ENCODE measurements at places on chromosomes 4 and X.

GRCh38 chr4:10164877-10165283 is 48.3 kb upstream of the WDR1 start:
- no peak for DNase-seq

GRCh38 chr4:183399126-183399522 is 45.3 kb upstream of the CDKN2AIP start:
- no peak for DNase-seq

GRCh38 chr4:8345946-8346814 is 76.6 kb downstream of the HTRA3 start:
- peak; percentile 46 for DNase-seq

DNA sequence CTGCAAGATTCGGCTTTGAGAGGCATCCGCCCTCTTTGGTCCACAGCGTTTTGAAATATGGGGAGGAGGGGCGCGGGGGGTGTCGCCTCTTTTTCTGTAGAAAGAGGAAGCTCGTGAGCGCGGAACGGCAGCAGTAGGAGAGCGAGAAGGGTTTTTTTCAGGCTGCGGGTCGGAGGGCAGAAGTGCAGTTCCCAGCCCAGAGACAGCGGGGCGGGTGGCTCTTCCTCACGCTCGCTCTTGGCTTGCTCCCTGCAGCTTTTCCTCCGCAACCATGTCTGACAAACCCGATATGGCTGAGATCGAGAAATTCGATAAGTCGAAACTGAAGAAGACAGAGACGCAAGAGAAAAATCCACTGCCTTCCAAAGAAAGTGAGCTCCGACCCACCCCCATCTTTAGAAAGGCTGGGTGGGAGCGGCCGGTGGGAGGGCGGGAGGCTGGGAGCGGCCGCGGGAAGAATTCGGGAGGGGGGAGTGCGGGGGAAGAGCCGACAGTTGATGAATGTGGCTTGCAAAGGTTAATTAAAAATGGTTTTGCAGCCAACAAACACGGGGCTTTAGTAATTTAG is 1.2 kb downstream of the TMSB4X start:
- peak; percentile 77 for DNase-seq

DNA sequence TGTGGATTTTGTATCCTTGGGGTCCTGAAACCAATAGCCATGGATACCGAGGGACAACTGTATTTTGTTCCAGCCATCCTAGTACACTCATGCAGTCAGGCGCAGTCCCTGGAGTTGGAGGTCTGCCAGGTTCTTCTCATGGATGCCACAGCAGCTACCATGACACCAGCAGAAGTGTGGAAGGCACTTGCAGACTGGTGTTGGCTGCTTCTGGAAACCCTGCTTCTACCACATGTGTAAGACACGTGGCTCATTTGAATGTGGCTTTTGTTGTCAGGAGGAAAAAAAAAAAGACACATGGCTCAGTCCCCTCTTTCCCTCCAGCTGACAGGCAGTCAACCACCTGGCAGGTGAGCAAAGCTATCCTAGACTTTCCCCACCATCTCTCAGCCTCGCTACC is 19.4 kb downstream of the DRD5 start:
- DNase-seq: no peak

GRCh38 chr4:141283152-141283551 is 62.5 kb downstream of the ZNF330 start:
- no peak for DNase-seq

- DNase-seq: no peak
Observed at GRCh38 chr4:41532882-41533281, 5.1 kb upstream of the LIMCH1 start.

DNA sequence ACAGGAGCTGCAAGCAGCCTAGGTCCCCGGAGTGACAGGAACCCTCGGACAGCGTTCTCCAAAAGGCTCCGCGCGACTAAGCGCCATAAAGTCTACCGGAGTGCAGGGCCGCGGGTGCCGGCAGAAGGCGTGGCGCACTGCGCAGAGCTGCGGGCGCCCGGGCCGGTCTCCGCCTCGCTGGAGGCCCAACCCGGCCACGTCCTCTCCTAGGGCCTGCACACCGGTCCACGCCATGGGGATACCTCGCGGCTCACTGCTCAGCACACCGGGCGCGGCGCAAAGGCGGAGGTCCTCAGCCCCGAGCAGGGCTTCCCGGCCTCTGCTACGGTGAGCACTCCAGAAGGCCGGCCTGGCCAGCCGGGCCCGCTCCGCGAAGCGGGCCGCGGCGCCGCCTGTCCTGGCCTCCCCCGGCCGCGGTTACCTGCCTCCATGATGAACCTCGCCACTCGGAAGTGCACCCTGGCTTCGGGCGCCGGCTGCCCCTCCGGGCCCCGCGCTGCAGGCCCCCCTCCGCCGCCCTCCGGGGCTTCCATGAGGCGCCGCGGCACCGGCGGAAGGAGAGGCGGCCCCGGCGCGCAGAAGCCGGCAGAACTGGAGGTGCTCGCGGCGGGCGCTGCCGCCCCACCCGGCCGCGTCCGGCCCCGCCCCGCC is at the start of gene CCNQ:
Gene CCNQ, minus strand, starts transcription at position 599 of the 651 bp plus-strand sequence. Its CDS starts 66 bp downstream, at position 533.
- DNase-seq: peak; percentile 74

GRCh38 chr4:139629436-139630125 is 36.0 kb upstream of the MGST2 start:
- no peak for DNase-seq

GRCh38 chrX:122941806-122942205 is 242.3 kb upstream of the GRIA3 start:
- DNase-seq: no peak

GRCh38 chrX:13401724-13402123 is 81.9 kb upstream of the ATXN3L start:
- no peak for DNase-seq

GRCh38 chrX:45323387-45323786 is 122.7 kb upstream of the DIPK2B start:
- DNase-seq: no peak

GRCh38 chrX:39750256-39750790 is 347.4 kb downstream of the BCOR start:
- DNase-seq: no peak

GRCh38 chrX:83008415-83008814 is 499.7 kb upstream of the POU3F4 start:
- no peak for DNase-seq

GRCh38 chr4:1330761-1331590 is 16.0 kb upstream of the UVSSA start:
- peak; percentile 85 for DNase-seq

DNA sequence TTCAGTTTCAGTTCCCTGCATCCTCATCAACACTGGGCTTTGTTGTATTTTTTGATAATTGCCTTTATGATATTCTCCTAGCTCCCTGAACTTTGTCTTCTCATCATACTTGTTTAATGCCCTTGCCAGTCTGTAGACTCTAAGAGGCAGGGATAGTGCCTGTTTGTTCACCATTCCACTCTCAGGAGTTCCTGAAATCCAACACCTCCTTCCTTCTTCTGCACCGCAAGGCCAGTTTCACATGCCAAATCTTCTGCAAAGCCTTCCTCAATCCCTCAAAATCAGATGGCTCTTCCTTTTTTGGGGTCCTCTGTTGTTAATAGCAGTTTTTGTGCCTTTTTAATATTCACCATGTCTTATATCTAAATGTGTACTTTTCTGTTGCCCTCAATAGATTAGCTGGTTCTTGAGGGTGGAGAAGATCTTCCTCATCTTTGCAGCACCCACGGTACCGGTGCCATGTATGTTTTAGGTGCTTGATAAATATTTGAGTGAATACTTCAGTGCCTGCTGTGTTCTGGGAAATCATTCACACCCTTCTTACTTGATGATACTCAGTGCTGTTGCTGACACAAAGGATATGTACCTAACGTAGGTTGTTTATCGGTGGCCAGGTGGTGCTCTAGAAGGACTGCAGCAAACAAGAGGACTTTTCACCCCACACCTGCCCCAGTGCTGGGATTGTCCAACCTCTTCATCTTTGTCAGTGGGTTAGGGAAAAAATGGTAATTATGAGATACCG is 85.3 kb upstream of the LIMCH1 start:
- no peak for DNase-seq

DNA sequence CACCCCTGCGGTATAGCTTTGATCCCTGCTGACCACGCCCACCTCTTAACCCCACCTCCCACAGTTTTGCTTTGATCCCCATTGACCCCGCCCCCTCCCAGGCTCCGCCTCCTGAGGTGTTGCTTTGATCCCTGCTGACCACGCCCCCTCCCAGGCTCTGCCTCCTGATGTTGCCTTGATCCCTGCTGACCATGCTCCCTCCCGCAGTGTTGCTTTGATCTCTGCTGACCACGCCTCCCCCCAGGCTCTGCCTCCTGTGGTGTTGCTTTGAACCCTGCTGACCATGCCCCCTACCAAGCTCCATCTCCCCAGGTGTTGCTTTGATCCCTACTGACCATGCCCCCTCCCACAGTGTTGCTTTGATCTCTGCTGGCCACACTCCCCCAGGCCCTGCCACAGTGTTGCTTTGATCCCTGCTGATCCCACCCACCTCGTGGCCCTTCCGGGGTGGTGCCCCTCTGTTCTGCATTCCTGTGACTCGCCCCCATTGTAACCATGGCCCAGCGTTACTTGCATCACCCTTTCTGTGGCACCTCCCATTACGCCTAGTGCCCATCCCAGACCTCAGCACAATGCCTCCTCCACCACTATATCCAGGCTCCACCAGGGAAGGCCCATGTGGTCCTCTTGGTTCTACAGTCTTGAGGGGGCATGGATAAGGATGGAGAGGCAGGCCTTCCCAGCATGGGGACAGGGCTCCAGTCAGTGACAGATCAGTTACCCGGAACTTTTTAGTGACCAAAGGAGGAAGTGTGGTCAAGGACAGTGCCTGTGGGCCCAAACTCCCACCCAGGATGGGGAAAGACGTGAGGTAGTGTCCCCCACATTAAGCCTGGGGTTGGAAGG is 70.8 kb downstream of the ADRA2C start:
- DNase-seq: no peak

- peak; percentile 91 for DNase-seq
Observed at GRCh38 chrX:65034668-65035445, 58.6 kb upstream of the ZC4H2 start.

DNA sequence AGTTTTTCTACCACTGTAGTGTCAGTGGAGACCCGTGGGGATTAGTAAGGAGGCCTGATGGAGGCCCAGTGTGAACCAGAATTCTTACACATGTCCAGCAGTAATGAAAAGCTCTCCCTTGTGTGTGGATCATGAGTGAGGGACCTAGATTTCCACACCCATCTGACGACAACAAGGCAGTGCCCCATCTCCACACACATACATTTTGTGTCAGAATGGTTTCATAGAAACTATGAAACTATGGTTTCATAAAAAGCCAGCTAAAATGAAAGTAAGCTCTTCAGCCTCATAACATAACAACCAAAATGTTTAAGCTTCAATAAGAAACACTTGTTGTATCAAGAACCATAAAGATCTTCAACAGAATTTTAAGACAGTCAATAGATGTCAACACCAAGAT is 884.5 kb upstream of the ADGRL3 start:
- no peak for DNase-seq

DNA sequence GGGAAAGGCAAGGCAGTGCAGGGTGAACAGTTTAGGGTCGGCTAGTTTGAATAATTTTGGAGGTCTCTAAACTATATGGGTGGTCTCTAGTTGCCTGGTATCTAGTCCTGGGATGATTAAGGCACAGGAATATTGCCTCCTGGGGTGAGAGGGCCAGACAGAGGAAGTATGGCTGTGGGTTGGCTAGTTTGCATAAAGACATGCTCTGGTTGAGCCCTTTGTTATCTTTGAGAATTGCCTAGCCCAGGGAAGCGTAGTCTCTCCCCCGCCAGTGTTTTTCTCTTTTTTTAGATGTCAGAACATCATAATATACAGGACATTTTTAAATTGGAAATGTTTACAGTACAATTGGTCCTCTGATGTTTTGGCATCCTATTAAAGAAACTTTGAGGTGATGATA is 163.5 kb downstream of the PWWP3B start:
- no peak for DNase-seq

GRCh38 chr4:38163216-38164006 is 203.2 kb downstream of the PTTG2 start:
- peak; percentile 59 for DNase-seq

- DNase-seq: no peak
Observed at GRCh38 chr4:183349673-183350072, 27.4 kb upstream of the CLDN24 start.

GRCh38 chr4:183814461-183814860 is 90.6 kb upstream of the STOX2 start:
- no peak for DNase-seq
